ENCODE measurements at places on chromosomes 13 and 19.

GRCh38 chr13:66578305-66578704 lies 651.8 kb downstream of the PCDH9 start:
- no peak for DNase-seq

DNA sequence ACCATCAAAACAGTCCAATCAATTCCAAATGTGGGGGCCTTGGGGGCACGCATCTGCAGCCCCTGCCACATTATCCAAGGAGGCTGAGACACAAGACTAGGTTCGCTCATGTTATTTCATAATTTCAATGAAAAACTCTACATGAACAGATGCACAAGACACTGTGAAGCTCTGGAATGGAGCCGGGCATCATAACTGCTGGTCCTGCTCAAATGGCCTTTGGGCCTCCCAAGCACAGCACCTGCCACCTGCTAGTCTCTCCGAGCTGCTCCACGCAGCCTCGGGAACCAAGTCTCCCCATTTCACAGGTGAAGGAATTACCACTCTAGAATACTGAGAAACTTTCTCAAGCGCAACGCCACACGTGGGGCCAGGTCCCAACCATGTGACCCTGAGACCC lies 16.9 kb downstream of the CARS2 start:
- no peak for DNase-seq

GRCh38 chr13:98900442-98900841 lies 77.4 kb downstream of the DOCK9 start:
- DNase-seq: no peak

DNA sequence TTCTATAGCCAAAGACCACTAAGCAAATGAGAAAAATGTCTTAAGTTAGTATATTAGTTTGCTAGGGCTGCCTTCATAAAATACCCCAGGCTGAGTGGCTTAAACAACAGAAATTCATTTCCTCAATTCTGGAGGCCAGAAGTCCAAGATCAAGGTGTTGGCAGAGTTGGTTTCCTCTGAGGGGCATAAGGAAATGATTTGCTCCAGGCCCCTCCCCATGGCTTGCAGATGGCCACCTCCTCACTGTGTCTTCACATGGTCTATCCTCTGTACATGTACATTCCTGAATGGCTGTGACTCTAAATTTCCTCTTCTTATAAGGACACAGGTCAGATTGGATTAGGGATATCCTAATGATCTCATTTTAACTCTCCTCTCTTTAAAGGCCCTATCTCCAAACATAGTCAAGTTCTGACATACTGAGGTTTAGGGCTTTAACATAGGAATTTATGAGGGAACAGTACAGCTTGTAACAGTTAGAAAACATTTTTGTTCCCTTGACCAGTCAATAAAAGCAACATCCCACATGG lies 307.4 kb downstream of the DIAPH3 start:
- DNase-seq: no peak

DNA sequence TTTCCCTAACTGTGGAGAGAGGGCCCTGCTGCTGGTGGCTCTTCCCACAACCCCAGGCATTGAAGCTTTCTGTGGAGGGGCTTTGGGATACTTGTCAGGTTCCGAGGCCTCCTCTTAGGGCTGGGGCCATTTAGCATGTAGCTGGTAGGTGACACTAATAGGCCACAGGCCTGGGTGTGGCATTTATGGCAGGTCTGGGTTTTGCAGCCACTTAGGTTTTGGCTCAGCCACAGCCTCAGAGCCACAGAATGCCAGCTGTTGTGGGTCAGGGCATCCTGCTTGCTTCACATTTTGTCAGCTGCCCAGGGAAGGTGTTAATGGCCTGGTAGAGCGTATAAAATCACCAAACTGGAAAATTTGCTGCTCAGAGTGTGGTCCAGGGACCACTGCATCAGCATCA lies 15.7 kb downstream of the FAM124A start:
- no peak for DNase-seq

- DNase-seq: no peak
Observed at GRCh38 chr19:7504684-7505083, 11.2 kb upstream of the ZNF358 start.

DNA sequence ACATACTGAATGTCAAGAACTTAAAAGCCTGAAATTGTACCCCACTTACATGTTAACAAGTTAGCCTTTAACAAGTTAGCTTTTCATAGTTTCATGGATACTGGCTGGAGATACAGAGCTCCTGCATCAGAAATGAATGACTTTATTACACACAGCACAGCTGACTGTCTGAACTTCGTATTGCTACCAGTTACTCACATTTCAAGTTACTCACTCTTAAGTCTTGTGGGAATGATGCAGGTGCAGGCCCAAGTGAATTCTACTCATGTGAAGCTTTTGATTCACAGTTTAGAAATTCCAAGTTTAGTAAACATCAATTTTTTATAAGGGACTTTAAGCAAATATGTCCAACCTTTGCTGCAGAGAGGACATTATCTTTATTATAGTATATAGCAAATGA lies 762.2 kb upstream of the PRR20A start:
- DNase-seq: no peak

DNA sequence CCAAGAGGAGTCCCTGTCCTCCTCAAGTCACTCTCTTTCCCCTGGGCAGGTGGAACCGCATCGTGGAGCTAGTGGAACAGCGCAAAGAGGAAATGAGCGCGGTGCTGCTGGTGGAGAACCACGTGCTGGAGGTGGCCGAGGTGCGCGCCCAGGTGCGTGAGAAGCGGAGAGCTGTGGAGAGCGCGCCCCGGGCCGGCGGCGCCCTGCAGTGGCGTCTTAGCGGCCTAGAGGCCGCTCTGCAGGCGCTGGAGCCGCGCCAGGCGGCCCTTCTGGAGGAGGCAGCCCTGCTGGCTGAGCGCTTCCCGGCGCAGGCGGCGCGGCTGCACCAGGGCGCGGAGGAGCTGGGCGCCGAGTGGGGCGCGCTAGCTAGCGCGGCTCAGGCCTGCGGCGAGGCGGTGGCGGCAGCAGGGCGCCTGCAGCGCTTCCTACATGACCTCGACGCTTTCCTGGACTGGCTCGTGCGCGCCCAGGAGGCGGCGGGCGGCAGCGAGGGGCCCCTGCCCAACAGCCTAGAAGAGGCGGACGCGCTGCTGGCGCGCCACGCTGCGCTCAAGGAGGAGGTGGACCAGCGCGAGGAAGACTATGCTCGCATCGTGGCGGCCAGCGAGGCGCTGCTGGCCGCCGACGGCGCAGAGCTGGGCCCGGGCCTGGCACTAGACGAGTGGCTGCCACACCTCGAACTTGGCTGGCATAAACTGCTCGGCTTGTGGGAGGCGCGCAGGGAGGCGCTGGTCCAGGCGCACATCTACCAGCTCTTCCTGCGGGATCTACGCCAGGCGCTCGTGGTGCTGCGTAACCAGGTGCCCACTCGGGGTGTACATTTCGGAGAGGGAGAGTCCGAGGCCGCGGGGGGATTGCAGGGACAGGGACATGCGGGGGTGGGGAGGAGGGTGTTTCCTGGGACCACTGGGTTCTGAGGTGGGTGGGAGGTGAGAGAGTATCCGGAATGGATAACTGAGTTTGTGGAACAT lies 52.8 kb downstream of the SPTBN4 start:
- DNase-seq: no peak

Measured in bone marrow (tissue), 2 donors.